Stimulated activated CD8-positive, alpha-beta memory T cell treated with anti-CD3 and anti-CD28 coated beads, Interleukin-7, amount 100 ng/mL, for 48 hours (primary cell): ENCODE measurements at places on chromosomes 3 and 15.

- no peak for DNase-seq
These were observed 82.1 kb upstream of the POMGNT2 start for GRCh38 chr3:43187836-43188479.

- no peak for DNase-seq
These were observed 69.8 kb upstream of the BLM start for GRCh38 chr15:90647326-90647725.

DNA sequence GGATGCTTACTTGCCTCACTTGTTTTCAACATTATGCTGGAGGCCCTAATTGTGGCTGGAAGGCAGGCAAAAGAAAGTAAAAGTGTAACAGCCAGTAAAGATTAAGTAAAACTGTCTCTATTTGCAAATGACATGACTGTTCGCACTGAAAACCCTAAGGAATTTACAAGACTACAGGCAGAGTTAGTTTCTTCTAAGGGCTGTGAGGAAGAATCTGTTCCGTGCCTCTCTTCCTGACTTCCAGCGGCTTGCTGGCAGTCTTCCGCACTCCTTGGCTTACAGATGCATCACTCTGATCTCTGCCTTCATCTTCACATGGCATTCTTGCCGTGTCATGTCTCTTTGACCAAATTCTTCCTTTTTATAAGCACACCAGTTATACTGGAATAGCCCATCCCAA is 86.1 kb downstream of the DLG1 start:
- no peak for DNase-seq

DNA sequence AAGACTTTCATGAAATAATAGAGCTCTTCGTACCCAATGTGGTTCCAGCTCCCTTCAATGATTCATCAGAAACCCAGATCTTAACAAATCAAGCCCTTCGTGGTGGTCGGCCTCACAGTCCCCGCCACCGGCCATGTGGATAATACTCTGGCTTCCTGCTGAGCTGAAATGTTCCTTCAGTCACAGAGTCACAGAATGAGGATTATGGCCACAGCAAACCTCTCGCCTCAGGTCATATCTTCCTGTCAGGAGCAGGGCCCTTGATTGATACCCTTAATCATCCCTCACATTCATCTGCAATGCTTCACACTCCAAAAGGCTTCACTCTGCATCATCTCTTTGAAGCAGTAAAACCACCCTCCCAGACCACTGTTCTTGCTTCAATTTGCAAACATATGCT is 452.6 kb downstream of the OCA2 start:
- DNase-seq: no peak

DNA sequence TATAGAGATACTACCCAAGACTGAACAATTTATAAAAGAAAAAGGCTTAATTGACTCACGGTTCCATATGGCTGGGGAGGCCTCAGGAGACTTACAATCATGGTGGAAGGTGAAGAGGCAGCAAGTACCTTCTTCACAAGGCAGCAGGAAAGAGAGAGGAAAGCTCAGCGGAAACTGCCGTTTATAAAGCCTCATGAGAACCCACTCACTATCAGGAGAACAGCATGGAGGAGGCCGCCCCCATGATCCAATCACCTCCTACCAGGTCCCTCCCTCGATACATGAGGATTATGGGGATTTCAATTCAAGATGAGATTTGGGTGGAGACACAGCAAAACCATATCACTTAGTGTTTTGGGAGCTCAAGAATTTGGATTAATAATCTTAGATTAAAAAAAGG is 240.2 kb downstream of the UACA start:
- no peak for DNase-seq

GRCh38 chr15:82931221-82931620 is 21.3 kb downstream of the HOMER2 start:
- no peak for DNase-seq

- DNase-seq: no peak
These were observed 399.6 kb downstream of the PTPRG start for GRCh38 chr3:61960976-61961375.

DNA sequence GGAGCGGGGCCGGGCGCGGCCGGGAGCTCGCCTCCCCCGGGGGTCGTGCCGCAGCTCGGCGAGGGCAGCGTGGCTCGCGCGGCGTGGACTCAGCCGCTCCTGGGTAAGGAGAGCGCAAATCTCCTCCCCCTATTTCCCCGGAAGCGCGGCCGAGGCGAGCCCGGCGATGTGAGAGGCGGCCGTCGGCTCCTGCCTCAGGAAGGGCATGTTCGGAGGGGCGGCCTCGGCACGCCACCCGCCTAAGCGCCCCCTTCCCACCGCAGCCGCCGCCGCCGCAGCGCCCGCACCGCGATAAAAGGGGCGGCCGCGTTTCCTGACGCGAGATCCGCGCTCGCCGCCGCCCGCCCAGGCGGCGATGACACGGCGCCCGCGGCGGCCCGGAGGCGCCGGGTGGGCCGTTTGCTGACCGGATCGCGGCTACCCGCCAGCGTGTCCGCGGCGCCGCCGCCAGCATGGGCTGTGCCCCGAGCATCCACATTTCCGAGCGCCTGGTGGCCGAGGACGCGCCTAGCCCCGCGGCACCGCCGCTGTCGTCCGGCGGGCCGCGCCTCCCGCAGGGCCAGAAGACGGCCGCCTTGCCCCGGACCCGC is at the start of gene PDE8A:
PDE8A (plus strand) TSS at position 146 of the 590 bp plus-strand sequence; CDS start at position 453, 307 bp downstream.
- no peak for DNase-seq

DNA sequence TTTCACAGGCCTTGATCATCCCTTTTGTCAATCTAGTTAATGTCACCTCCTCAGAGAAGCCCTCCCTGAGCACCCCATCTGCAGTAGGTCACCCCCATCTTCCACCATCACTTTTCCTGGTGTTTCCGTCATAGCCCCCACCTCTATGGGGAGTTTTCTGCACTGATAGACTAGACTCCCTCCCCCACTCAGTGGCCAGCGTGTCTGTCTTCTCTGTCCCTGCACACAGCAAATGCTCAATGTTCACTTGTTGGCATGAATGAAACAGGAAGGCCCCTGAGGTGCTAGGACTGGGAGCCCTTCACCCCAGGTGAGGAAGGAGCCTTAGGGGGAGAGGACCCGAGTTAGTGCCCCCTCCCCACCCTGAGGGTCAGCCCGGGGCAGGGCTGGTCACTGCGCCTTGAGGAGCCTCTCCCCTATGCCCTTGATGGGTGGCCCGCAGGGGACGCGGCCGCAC is 15.8 kb upstream of the FANCD2 start:
- DNase-seq: no peak

- DNase-seq: no peak
These were observed 658.4 kb upstream of the NECTIN3 start for GRCh38 chr3:110413266-110413665.

GRCh38 chr3:41405466-41405865 is 206.2 kb downstream of the CTNNB1 start:
- no peak for DNase-seq

DNA sequence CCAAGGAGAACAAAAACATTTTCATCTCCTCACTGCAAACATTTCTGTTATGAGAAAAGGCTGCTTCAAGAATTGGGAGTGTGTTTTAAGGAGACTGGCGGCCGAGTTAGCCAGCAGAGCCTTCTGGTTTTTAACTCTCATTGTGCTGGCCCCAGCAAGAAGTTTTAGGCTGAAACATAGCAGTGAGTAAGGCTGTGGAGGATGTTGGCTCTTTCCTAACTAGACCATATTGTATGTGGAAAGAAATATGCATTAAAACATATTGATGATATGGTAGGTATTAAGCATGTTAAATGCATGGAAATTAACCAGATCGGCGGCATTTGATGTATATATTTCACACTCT is 90.7 kb downstream of the TIGIT start:
- no peak for DNase-seq

DNA sequence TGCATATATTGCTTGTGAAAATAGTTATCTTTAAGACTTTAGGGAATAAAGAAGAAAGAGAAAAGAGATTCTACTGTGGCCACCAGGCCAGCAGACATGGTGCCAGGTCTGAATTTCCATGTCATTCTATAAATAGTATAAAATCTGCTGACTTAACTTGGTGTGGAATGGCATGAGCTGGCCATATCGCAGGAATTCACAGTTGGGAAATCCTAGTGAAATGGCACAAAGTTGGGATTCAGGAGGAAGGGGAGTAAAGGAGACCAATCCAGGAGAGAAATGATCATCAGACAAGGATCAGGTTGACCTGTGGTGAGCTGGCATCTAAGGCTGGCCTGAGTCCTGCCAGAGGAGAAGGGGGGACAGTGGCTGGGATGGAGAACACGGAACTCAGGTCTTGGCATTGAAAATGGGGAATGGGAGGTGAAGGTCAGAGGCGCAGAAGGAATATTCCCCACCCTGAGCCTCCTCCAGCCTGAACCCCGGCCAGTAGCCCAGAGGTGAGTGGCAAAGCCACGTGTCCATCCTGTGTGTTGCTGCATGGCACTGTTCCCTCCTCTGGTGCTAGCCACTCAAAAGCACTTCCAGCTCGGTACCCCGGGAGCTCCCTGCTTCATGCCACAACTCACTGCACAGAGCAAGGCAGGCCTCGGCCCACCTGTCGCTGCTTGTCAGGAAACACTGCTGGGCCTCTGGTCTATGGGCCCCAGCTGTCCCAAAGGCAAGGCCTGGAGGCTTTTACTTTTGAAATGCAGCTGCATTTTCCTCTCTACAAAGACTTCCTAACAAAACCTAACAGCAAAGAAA is 51.4 kb downstream of the SSUH2 start:
- no peak for DNase-seq

GRCh38 chr3:71881732-71882131 is 96.8 kb upstream of the PROK2 start:
- DNase-seq: no peak

DNA sequence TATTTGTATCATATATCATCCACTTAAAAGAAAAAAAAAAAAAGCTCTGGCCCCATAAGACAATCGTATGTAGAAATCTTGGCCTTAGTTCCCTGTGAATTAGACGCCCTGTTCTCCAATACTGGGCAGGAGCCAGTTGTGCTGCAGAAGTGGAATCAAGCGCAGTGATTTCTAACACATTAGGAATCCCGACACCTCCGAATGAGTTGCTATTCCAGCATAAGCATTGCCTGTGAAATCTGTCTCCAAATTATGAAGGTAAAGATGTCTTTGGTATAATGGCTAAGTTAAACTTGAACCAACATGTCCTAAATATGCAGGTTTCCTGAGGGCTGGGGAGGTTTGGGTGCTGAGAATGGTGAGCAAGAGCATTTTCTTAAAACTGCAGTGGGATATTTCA is 199.4 kb upstream of the ARRDC4 start:
- no peak for DNase-seq

DNA sequence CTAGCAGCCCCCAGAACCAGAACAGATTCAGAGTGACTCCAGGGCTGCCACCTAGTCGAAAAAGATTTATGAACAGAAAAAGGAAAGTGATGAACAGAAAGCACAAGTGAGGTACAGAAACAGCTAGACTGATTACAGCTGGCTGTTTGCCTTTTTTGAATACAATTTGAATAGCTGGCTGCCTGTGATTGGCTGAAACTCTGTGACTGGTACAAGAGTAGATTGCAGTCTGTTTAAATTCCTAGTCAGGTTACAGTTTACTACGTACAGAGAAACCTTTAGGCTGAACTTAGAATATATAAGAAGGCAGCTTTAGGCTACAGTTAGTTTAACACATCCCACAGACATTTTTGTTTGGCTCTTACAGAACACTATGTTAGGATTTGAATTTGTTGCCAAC is 10.0 kb downstream of the CCDC13 start:
- DNase-seq: no peak

- DNase-seq: no peak
These were observed 4.1 kb downstream of the FLNB start for GRCh38 chr3:58012302-58012701.

DNA sequence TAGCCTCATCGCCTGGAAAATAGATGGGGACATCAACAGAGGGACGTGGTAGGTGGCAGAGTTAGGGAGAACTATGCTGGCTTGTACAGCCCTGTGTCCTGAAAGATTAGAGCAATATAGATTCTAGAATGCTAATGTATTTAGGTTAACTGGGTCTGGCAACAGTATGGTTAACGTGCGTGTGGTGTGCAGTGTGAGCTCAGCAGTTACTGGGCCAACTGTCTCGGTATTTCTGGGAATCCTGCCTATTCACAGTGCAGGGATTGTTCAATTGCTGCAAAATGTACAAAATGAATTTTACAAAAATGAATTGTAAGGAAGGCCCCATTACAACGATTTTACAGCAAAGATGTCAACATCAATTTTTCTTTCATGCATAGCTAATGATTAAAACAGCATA is 20.6 kb downstream of the MEIS2 start:
- no peak for DNase-seq

GRCh38 chr3:131981323-131981722 is 53.5 kb downstream of the CPNE4 start:
- no peak for DNase-seq

DNA sequence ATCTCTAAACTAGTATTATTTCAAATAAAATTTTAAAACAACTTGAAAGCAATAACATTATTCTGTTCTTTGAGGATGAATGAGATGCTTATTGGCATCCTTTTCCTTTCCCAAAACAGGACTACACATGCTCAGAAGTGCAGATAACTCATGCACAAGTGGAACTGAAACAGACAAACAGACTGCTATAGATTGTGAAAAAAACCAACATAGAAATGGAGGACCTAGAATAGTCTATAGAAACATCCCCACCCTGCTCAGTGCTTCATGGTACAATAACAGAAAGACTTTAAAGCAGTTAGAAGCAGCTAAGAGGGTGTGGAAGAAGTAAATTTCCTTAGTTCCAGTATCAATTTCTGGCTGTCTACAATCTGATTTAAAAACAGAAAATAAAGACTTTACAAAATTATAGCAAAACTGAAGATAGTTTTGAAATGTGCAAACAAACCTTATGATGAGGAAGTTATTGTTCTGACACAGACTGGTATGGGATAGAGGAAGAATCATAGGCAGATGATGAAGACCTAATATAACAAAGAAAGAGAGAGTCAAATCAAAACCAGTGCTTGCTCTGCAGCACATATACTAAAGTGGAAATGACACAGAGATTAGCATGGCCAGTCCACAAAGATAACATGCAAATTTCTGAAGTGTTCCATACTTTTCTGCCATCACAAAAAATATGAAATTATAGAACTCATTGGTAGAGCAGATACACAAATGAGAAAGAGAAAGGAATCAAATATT is 1025.4 kb downstream of the SQOR start:
- no peak for DNase-seq

GRCh38 chr3:976006-976405 is 116.8 kb upstream of the CNTN6 start:
- DNase-seq: no peak

GRCh38 chr3:83320726-83321125 is 1559.3 kb upstream of the GBE1 start:
- DNase-seq: no peak

- no peak for DNase-seq
These were observed 56.7 kb upstream of the MAGI1 start for GRCh38 chr3:66095295-66096001.

DNA sequence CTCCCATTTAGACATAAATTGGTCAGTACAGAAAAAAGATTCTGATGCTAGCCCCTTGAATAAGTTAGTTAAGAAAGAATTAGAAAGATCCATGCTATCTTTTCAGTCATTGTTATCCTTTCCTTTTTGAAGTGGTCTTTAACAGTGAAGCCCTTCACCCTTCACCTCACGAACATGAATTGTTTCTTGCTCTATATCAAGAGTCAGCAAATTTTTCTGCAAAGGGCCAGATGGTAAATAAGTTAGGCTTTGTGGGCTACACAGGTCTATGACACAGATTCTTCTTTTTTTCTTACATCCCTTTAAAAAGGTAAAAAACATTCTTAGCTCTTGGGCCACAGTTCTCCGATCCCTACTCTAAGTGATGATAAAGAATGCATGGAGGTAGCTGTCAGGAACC is 74.9 kb downstream of the DMXL2 start:
- DNase-seq: no peak
